ENCODE measurements at places on chromosomes 5 and 9.
A peak's percentile ranks its signal among the peaks of the same experiment; 100 is the strongest.

- DNase-seq: no peak
These were observed 169.8 kb downstream of the MAN2A1 start for GRCh38 chr5:109859537-109859936.

DNA sequence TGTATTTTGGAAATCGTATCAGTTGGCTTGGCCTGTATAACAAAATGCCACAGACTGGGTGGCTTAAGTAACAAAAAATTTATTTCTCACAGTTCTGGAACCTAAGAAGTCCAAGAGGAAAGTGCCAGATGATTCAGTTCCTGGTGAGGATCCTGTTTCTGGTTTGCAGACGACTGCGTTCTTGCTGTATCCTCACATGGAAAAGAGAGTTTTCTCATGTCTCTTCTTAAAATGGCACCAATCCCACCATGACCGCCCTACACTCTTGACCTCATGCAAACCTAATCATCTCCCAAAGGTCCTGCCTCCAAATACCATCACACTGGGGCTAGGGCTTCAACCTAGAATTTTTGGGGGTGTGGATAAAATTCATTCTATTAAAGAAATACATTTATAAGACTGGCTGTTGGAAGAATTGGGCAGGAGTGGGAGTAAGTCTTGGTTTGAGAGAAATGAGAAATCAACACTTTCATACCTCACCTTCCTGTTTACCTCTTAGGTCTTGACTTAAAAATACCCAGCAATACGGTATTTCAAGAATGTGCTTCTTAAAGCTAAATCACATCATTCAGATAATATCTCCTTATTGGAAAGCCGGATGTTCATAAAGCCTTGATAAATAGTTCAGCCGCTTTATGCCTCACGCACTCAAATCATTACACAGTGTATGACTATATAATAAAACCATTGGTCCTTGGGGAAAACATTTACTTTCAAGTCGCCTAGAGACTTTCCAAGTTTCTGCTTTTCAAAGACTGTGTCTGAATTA is 28.7 kb downstream of the PTTG1 start:
- no peak for DNase-seq

GRCh38 chr5:172943283-172943841 is 15.9 kb upstream of the RPL26L1 start:
- DNase-seq: peak; percentile 94

- DNase-seq: no peak
These were observed at the start of gene LRRC14B for GRCh38 chr5:191036-191948. LRRC14B (plus strand) TSS chr5:191495; CDS start chr5:191539, 44 bp downstream.

- DNase-seq: no peak
These were observed 65.3 kb upstream of the PPARGC1B start for GRCh38 chr5:149664666-149665415.

DNA sequence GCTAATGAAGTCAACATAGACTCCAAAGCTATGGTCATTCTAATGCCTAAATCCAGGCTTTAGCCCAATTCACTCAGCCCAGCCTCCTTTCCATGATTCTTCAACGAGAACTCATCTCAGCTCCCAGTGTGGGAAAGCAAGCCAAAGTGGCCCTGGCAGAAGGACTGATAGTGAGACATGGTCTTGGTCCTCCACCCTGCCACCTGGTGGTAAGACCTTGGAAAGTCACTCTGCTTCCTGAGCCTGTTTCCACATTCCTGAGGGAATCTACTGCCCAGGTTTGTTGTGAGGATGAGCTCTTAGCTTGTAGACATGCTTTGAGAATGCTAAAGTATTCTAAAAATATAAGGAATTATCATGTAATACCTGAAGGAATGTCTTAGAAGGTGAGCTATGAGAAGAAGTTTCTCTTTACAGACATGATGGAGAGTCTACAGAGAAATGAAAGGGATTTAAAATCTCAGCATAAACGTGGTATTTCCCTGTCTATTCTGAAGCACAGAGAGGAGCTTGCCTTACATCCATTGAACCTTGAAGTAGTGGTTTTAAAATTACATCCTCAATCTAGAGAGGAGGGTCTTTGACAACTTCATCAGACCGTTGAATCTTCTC is 173.5 kb downstream of the TRIM32 start:
- peak; percentile 63 for DNase-seq

DNA sequence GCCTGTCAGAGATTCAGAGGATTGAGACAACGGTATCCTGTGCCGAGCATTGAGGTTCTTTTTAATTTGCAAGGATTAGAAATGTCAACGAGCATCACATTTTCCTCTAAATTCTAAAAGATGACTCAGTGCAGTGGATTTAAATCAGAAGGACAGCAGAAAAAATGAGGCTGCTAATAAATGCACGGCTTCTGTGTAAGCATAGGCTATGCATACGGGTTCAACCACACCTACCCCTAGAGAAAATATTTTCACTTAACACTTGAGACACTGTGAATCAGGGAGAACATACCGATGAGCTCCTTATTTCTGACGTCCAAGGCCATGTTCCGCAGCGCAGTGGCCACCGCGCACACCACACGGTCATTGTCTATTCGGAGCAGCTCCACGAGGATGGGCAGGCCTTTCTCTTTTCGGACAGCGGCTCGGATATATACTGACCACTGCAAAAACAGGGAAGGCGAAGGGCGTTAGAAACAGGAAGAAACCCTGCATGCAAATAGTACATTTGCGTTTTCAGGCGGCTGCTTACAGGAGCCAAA is 321.4 kb upstream of the DAP start:
- DNase-seq: no peak

- no peak for DNase-seq
These were observed 1.3 kb upstream of the ACOT12 start for GRCh38 chr5:81395262-81395661.

DNA sequence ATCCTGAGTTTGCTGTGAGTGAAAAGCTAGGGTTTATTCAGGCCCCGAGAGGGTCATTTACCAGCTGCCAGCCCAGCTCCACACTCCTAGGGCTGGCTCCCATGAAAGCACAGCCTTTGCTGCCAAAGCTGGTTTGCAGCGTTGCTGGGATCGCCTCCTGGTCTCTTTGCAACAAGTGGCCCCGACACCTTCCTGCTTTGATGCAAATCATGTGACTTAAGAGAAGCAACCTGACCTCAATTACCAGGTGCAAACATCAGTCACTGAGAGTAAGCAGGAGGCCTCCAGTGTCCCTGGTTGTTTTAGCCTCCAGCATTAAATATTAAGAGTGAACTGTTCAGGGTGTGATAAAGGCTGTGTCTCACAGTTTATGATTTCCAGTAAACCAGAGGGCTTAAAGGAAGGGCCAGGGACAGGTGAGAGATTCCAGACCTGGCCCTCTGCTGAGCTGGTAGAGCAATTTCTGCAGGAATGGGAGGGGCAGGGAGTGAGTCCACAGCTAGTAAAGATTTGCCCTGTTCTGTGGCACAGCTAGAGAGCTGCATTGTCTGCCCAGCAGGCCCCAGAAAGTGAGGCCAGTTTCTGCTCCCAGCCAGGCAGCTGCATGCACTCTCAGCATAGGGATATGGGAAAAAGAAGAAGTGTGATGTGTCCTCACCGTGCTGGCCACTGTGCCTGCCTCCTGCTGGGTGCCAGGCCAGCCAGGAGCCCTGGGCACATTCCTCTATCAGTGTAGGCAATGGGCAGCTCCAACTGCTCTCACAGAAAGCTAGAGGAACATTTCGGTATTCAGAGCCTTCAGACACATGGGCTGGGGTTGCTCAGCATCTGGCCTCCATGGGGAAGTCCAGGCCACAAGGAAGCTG is 58.0 kb downstream of the SLC22A5 start:
- DNase-seq: no peak

DNA sequence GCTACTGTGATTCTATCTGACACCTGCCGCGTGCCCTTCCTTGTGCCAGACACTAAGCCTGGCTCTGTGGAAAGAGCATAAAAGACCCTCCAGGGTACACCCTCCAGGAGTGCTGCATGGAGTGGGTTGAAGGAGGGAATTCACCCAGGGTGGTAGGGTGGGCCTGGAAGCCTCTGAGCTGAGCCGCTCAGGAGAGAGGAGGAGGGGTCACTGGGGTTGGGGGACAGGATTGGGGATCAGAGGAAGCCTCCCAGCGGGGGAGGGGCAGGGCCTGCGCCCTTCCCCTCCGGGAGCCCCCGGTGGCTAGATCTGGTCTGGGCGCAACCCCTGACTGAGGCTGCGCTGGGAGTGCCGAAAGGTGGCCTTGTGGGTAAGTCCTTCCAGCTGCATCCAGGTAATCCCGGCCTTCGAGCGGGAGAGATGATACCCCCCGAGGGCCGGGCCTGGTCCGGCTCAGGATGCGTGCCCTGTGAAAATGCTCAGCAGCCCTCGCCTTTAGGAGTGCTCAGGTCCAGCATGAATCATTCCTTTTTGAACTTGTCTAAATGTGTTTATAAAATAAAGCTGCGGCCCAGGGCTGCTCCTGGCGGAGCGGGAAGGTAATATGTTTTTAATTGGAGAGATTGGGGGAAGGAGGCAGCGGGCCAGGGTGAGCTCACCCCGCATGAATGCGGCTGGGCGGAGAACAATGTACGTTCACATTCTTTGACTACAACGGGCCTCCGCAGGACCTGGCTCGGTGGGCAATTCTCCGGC is 118.1 kb upstream of the SMIM23 start:
- peak; percentile 65 for DNase-seq

DNA sequence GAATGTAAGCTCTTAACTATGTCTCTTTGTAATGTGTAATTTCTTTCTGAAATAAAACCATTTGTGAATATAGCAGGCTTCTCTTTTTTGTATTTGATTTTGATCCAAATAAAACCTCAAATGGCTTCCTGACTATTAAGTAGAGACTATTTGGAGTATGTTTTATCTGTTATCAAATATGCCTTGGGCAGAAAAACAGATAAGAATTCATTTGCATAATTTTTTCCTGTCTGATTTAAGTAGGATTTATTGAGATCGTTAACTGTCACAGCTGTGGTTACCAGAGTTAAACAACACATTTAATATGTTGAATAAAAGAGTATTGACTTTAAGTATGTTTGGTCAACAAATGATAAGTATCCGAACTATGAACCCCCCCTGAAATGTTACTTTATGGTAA is 104.9 kb downstream of the MELK start:
- peak; percentile 23 for DNase-seq

GRCh38 chr9:95103871-95104580 is 213.5 kb downstream of the FANCC start:
- no peak for DNase-seq

DNA sequence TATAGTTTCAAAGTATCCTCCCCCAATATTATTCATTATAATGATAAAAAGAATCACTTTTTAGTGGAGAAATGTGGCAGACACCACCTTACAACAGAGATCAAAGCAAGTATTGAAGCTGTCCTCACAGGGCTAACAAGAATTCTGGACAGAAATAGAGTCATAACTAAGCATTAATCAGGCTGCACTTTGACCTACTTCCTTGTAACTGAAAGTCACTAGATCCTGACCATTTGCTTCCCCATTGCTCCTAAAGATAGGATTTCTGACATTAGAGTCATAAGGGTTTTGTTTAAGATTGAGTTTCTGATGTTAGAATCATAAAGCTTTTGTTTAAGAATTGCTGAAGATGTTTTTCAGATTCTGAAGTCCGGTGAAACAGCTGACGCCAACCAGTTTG is 159.7 kb downstream of the ATP10B start:
- no peak for DNase-seq

- DNase-seq: peak; percentile 94
These were observed 290.0 kb downstream of the ACTL7B start for GRCh38 chr9:108565651-108566378.

DNA sequence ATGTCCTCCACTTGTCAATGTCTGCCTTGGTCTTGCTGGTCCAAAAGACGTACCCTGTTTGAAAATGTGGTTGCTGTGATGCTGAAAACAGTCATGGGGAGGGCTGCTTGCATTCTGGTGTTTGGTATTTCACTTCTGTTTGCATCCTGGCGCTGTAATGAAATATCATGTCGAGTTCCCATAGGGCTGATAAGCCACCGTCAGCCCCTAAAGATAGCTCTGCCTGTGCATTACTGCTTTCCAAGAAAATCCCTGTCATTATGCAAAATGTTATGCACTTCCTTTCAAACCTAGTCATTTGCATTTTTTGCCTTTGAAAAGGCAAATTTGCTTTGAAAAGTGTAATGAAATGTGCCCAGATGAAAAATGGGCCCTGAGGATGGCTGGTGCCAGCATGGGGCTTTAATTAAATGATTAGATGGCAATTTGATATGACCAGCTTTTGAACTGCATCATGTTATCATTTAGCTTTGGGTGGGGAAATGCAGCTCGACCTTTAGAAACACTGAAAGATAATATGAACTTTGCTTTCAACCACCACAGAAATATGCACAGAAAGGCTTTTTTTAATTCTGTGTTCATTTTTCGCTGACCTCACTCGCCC is 374.4 kb upstream of the SGCD start:
- DNase-seq: no peak

DNA sequence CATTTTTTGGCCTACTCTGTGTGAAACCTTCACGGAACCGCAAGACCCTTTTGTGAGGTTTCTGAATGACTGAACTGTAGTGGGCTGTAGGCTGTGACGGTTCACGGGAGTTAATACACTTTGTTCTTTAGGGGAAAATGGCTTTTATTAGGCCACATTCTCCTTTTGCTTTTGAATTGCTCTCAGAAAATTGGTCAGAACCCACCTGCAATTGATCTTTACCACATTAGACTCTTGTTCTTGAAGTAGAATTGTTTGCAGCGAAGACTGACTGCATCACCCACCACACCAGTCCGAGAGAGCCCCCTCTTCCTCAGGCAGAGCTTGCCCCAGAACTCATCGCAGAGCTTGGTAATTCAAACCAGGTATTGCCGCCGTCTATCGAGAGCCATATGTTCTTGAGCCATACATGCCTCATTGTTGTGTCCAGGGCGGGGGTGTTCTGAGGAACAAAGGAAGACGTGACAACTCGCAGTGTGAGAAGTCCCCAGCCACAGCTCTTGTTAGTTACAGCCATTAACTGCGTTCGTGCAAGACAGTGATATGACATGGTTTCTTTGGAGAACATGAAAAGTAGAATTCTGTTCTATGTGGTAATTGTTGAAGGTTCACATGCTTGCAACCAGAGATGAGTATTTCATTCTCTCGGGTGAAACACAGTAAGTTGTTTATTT is 166.4 kb upstream of the OTULINL start:
- DNase-seq: peak; percentile 35

DNA sequence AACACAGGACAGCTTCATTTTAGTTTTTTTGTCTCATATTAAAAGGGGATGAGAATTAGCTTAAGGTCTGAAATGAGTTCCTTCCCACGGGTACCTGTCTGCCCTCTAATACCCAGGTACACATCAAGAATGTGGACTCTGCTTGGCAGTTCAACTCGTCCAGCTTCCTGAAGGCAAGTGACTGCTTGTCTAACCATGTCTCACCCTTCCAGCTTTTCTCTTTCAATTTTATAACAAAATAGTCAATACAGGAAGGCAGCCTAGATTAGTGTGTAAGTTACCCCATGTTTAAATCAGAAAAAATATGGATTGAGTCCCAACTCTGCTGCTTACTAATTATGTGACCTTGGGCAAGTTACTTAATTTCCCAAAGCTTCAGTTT is 50.5 kb upstream of the C5orf46 start:
- DNase-seq: no peak

GRCh38 chr5:81782811-81783210 is 31.9 kb upstream of the SSBP2 start:
- peak; percentile 52 for DNase-seq

GRCh38 chr5:176768174-176768970 is 42.0 kb upstream of the UNC5A start:
- DNase-seq: no peak
